Epithelial cell of proximal tubule (primary cell): ENCODE measurements at places on chromosomes 11 and 22.

- no peak for DNase-seq
Observed at GRCh38 chr11:126496576-126497337, 141.3 kb downstream of the ST3GAL4 start.

GRCh38 chr11:61553373-61554171, 27.3 kb downstream of the SYT7 start:
- no peak for DNase-seq

DNA sequence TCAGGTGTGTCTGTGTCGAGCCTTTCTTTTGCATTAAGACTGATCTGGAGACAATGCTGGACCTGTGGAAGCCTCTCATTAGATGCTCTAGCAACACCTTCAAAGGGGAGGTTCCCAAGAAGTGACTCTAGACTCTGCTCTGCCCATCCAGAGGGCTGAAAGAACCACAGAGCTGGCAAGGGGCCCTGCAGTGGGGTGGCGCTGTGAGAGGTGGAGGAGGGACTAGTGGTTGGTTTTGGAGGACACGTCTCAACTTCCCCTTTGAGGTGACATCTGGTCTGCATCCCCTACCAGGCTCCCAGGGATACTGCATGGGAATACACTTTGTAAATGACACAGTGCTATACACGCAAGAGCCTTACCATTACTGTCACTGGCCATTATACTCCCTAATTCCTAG, 34.2 kb upstream of the SYT13 start:
- DNase-seq: no peak

DNA sequence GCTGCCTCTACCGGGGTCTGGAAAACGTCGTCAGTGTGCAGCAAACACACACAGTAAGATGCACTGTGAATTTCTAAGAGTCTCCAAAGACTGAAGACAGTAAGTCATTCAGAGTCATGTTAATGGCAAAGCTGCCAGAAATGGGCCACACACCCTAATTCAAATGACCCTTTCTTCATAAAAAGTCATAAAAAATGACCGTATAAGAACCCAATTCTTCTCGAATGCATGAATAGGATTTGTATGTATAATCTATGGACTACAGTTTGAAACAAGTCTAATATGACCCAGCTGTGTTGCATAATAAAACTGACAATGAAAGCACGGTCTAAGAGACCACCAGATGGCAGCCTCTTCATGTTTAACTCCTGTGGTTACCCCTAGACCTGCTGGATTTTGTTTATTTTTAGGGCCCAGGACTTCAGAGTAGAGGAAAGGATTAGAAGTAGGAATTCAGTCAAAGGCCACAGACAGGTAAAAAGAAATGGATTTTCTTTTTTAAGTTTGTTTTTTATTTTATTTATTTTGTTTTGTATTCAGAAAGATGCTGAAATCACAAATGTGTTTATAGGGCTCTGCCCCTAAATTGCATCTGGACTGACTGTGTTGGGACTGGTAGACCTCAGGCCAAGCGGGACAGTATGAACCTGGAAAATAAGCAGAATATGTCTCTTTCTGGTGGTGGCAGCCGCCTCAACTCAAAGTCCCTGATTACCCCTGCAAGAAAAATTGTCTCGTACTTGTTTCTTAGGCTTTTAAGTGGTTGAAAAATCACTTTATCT, 32.1 kb upstream of the SLC5A12 start:
- DNase-seq: no peak

DNA sequence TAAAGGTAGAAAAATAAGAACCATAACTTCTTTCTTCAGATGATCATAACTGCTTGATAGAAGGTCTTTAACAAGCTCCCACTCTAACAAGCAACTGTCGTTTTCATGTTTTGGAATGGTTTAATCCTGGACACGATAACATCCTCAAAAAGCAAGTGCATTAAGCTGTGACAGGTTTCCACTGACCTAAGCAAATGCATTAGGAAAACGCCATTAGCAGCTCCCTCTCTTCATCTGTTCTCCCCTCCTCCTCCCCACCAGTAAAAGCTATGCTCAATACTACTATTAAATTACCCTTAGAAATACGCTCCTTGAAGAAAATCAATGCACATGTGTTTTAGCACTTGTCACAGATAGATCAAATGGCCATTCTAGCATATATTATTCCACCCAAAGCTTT, 729.4 kb downstream of the OPCML start:
- no peak for DNase-seq

DNA sequence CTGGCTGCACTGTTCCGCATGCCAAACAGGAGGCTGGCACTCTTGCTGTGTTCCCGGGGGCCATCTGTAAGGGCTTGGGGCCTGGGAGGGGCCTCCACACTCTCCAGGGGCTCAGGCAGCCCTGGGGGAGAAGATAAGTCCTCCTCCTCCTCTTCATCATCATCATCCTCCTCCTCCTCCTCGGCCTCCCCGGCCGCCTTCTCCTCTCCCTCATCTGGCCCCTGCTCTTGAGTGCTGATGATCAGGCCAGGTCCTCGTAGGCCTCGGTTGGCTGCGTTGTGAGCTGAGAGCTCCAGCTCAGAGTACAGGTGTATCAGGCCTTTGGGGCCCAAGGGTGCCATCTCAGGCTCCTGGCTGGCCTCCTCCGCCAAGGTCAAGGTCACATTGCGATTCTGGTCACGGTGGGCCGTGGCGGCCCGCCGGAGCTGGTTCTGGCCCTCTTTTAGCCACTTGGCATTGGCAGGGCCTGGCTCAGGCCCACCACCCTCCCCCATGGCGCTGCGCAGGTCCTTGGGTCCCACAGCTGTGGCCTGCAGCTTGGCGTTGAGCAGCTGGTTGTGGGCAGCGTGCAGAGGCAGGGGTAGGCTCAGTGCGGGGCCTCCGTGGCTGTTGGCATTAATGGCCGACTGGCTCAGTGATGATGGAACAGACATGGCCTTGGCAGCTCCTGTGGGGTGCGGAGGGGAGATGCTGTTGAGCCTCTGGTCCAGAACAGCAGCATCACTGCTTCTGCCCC, 8.0 kb downstream of the APBB1 start:
- no peak for DNase-seq
